Liver (tissue), 10 donors: ENCODE measurements at places on chromosomes 13 and 19.

DNA sequence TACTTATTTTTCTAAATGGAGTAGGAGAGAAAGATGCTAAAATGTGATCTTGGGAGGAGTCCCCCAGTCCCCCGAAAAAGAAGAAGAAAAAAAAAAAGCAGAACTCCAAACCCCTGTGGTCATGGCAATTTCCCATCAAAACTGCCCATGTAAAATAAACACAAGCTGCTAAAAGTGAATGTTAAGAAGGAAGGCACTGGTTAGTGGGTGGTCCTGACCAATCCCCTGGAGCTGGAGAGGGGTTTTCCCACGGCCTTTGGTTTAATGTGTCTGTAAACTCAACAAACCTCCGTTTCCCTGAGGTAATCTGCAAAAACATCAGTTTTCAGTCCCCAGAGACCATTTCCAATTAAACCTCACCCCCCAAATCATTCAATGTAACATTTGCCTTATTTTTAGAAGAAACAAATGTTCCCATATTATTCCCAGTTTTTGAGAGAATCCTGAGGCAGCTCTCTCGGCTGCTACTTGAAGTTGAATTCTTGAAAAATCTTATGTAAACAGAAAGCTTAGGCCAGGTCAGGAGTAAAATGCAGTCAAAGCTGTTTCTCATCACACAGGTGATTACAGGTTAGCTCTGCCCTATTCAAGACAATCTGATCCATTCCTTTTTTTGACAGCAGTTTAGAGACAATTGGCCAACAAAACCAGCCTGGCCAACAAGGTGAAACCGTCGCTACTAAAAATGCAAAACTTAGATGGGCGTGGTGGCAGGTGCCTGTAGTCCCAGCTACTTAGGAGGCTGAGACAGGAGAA, 17.0 kb downstream of the RAB3D start:
- DNase-seq: no peak
- H3K27me3 ChIP-seq: no peaks in the 10 kb centered on the region
- H3K4me1 ChIP-seq: peaks cover 10% of the 10 kb centered on the region
- H3K27ac ChIP-seq: no peak overlapping the region
- H3K36me3 ChIP-seq: peaks cover 2% of the 10 kb centered on the region

GRCh38 chr13:34156841-34157365, 339.0 kb downstream of the RFC3 start:
- DNase-seq: no peak
- no peak overlapping the region for H3K27ac ChIP-seq
- no peaks in the 10 kb centered on the region for H3K36me3 ChIP-seq
- H3K4me1 ChIP-seq: no peaks in the 10 kb centered on the region
- no peak overlapping the region for H3K4me3 ChIP-seq

DNA sequence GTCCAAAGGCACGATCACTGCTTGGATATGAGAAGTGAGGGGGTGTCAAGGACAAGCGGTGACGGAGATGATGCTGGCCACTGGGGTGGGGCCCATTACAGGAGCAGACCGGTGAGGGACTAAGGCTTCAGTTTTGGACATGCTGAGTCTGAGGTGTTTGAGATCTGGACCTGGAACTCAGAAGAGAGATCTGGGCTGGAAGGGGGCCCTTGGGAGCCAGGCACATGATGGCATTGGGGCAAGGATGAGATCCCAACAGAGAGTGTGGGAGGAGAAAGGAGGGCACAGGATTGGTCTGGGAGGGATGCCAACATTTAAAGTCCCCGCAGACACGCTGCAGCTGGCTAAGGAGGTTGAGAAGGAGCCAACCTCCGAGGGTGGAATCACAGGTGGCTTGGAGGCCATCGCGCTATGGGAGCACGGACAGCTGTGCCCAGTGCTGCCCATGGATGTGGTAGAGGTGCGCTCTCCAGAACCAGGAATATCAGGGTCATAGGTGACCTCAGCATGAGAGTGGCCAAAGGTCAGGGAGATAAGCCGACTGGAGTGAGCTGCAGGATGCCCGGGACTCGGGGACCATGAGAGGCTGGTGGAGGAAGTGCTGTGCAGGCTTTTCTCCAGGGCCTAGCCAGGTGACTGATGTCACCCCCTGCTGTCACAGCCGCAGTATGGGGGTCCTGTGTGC, 21.8 kb downstream of the DHRS12 start:
- H3K27ac ChIP-seq: no peak overlapping the region
- H3K4me3 ChIP-seq: no peak overlapping the region
- H3K36me3 ChIP-seq: no peaks in the 10 kb centered on the region
- H3K4me1 ChIP-seq: peaks cover 9% of the 10 kb centered on the region

DNA sequence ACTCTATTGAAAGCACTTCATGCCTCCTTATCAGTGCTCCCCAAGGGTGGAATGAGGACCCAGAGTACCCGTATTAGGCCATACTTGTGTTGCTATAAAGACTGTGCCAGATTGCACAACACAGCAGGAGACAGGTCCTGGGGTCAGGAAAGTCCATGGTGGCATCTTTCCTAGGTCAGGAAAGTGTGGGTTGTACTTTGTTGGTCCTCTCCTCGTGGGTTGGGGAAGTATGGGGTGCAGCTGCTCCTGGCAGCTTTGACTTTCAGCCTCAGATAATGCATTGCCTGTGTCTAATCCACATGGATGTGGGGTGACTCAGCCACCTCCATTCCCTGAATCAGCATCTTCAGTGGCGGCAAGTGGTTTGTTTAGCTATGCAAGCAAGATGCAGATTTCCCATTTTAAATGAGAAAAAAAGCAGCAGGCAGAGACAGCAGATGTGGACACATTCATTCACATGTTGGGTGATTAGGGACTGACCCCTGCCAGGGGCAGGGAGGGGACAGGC, 8.4 kb upstream of the CYP2B6 start:
- H3K36me3 ChIP-seq: no peaks in the 10 kb centered on the region
- DNase-seq: no peak
- peak overlapping the region; percentile 93 for H3K27ac ChIP-seq
- H3K4me1 ChIP-seq: peaks cover 59% of the 10 kb centered on the region

DNA sequence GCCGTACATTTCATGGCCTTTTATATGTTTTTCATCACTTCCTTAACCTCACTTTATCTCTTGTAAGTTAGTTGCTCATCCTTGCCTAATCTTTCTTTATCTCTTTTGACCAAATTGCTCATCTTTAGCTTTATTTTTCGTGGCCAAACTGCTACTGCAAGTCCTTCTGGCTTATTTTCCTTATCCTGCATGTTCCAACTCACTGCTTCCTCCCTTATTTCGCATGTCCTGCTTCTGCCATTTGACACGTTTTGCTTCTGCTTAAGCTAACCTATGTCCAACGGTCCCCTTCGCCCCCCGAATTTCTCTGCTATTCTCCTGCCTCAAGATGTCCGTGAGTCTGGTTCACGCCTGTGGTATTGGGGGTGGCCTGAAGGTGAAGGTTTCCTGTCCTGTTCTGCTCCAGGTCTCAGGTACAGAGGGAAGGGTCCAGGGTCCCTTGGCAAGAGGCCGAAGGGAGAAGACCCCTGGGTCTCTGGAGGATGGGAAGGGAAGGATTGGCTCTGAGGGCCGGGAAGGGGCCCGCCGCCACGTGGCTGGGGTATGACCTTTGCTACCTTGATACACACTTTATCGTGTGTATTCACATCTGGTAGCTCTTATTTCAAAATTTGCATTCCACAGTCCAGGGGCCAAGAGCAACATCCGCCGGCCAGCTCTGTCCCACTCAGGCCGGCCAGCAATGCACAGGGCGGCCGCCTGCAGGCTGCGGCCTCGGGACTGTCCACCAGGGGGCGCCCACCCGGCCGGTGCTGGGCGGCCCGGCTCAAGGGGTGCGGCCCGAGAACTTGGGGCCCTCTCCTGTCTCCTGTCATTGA, 2.9 kb upstream of the C19orf85 start:
- no peaks in the 10 kb centered on the region for H3K36me3 ChIP-seq
- peaks cover 16% of the 10 kb centered on the region for H3K4me1 ChIP-seq
- no peak overlapping the region for H3K4me3 ChIP-seq

DNA sequence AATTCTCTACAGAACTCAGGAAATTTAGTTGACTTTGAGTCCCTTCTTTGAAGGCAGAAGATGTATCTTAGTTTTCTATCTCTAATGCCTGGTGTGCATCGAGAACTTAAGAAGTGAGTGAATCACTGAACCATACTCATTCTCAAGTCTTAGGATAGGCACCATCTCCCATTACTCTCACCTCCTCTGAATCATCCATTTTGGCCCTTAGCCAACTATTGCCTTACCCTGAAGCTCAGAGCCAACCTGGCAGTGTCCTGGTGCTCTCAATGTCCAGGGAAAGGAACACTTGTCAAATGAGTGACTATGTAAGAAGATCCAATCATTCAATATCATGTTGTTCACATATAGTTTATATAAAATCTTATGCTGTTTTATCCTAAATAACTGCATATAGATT, 146.6 kb downstream of the RGCC start:
- H3K27ac ChIP-seq: no peak overlapping the region
- no peaks in the 10 kb centered on the region for H3K27me3 ChIP-seq
- no peaks in the 10 kb centered on the region for H3K4me1 ChIP-seq
- no peak for DNase-seq

- DNase-seq: no peak
- no peaks in the 10 kb centered on the region for H3K4me1 ChIP-seq
- H3K27me3 ChIP-seq: no peaks in the 10 kb centered on the region
- H3K36me3 ChIP-seq: peaks cover 9% of the 10 kb centered on the region
- no peak overlapping the region for H3K27ac ChIP-seq
- no peak overlapping the region for H3K4me3 ChIP-seq
Measured at GRCh38 chr19:56091066-56091490, 30.0 kb downstream of the ZNF787 start.

- H3K4me3 ChIP-seq: no peak overlapping the region
- no peaks in the 10 kb centered on the region for H3K4me1 ChIP-seq
- no peak for DNase-seq
- no peaks in the 10 kb centered on the region for H3K36me3 ChIP-seq
Measured at GRCh38 chr13:84645196-84646012, 763.1 kb upstream of the SLITRK1 start.

DNA sequence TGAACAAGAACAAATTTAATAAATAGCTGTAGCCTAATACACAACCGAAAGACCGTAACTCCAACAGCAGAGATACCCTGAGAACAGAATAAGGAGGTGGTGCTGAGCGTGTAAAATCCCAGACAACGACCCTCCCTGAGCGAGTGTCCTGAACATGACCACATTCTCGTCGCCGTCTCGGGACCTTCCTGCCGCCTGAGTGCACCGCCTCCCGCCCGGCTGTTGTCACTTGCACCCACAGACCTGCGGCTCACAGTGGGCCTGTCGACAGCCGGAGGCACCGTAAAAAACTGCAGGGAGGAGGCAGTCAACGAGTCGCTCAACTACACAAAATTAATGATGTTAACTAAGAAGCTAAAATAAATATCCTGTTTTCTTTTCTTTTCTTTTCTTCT, 35.8 kb upstream of the GRTP1 start:
- no peaks in the 10 kb centered on the region for H3K27me3 ChIP-seq
- peaks cover 9% of the 10 kb centered on the region for H3K4me1 ChIP-seq
- no peaks in the 10 kb centered on the region for H3K36me3 ChIP-seq

DNA sequence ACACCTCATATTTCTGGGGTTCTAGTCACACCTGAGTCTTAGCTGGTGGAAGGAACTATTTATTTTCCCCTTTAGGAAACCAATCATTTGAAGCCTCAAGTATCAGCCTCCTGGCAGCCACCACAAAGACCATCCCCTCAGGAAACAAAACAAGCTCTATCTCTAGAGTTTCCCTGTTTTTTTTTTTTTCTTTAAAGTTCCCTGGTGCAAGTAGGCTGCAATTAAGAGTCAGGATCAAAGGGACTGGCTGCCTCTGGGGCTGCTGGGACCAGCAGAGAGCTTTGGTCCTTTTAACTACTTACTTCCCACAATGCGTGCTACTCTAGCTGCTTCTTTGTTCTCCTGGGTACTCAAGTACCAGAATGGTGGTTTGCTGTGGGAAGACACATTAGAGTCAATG, 11.4 kb downstream of the MBNL2 start:
- no peaks in the 10 kb centered on the region for H3K27me3 ChIP-seq
- no peak overlapping the region for H3K4me3 ChIP-seq
- peaks cover 2% of the 10 kb centered on the region for H3K36me3 ChIP-seq
- no peak for DNase-seq

DNA sequence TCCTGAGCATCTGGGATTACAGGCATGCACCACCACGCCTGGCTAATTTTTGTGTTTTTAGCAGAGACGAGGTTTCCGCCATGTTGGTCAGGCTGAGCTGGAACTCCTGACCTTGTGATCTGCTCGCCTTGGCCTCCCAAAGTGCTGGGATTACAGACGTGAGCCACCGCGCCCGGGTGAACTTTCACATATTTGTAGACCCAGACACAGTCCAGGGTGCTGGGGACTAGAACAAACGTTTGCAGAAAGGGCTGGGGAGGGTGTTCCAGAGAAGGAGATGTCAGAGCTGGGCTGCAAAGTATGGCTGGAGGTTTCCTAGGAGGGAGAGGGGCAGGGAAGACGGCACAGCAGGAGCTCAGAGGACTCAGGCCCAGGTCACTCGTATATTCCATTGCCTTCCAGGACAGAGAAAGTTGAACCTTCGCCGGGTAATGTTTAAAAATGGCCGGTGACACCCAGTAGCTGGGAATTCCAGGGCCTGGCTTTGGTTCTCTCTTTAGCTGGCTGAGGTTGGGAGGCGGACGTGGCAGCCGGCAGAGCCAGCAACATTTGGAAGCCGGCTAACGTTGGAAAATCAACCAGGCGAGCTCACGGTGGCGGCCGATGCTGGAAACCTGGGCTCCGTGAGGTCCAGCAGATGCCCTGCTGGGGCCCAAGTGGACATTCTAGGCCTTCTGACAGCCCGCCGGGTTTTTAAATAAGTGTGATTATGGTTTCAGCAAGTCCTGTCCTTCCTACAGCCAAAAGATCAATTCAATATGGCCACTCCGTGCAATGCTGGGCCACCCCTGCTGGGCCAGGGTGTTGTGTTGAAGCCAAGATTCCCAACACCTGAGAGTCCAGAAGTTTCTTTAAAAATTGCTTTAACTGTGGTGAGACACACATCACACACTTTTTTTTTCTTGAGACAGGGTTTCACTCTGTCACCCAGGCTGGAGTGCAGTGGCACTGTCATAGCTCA, 41.5 kb downstream of the NFIC start:
- DNase-seq: no peak

GRCh38 chr19:7968796-7969554, 25.5 kb upstream of the TIMM44 start:
- no peak overlapping the region for H3K4me3 ChIP-seq
- H3K27me3 ChIP-seq: no peaks in the 10 kb centered on the region
- DNase-seq: no peak
- H3K27ac ChIP-seq: no peak overlapping the region

DNA sequence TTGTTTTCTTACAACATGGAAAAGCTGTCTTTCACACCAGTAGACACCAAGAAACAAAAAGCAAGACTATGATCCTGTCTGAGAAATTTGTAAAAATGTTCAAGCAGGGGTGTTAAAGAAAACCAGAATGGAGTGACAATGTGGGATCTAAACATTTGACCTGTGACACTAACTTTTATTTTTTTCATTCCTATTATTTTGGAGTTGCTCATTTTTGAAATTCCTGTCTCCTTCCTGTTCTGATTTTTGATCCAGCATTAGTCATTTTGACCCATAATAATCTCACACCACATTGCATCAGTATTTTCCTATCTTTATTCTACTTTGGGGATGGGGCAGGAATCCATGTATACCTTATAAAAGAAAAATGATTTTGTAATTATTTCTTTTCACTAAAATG, 164.2 kb downstream of the DLEU7 start:
- no peak for DNase-seq
- no peaks in the 10 kb centered on the region for H3K36me3 ChIP-seq
- no peaks in the 10 kb centered on the region for H3K27me3 ChIP-seq
